Stimulated activated memory B cell treated with anti-CD40 and anti-IgM and Interleukin-4, amounts not matched to agents 10 μg/mL and 1 μg/mL and 100 μg/mL, for 72 hours (primary cell): ENCODE measurements at places on chromosomes 2 and 18.

DNA sequence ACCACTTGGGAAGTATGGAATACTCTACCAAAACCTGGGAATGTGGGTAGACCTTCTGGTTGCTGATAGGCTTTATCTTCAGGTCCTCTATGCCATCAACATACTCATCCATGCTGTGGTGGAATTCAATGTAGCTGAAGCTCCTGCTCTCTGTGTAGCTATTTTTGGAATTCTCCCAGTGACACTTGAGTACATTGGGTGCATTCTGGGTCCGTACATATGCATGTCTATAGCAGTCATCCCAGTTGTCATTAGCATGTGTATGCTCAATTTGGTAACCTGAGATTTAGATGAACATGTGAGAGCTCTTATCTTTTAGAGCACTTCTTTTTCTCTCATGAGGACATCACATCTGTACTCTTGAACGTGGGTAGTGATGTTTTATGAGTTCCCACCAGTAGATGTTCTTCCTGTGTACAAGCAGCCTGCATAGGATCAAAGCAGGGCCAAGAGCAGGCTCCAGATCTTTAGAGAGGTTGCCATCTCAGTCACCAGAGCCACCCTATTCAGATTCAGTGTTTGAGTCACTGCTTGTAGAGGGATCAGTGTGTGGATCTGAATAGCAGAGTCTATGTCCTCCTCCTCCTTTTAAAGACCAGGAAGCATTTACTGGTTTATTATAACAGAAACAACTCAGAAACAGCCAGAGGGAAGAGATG is 65.9 kb downstream of the MGAT5 start:
- no peak for ATAC-seq

- ATAC-seq = no peak
These were observed 18.5 kb upstream of the RBBP8 start for GRCh38 chr18:22914633-22915032.

DNA sequence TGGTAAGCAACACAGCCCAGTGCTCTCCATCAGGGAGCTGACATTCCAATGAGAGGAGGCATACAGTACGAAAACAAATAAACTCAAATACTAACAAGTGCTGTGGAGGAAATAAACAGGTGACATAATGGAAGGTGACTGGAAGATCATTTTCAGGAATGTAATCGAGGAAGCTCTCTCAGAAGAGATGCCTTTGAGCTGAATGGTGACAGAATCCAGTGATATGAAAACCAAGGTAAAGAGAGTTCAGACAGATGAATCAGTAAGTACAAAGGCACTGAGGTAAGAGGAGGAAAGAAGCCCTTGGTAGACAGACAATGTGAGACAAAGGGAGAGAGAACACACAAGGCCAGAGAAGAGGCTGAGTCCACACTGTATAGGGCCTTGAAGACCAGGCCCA is 252.1 kb downstream of the LRATD1 start:
- no peak for ATAC-seq

DNA sequence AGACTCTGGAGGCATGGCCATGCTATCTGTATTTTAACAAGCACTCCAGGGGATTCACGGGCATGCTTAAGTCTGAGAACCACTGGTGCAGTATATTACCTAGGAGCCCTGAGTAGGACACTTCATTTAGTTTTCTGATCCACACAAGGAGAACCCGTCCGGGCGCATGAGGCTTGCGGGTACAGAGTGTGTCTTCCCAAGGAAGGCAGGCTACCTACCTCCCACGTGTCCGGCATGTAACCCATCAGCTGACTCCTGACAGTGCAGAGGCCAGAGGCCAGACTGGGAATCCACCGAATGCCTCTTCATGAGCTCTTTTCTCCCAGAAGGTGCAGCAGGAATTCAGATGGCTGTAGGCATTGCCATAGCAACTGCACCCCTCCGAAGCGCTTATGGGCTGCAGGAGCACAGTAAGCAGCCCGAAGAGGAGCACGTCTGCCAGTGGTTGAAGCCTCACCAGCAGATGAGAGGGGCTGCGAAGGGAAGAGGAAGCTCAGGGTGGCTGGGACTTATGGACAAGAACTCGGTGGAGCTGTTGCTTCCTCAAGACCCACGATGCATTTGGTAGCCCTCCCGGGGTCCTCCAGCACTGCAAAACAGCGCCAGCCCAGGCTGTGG is 33.8 kb upstream of the DNMT3A start:
- no peak for ATAC-seq

DNA sequence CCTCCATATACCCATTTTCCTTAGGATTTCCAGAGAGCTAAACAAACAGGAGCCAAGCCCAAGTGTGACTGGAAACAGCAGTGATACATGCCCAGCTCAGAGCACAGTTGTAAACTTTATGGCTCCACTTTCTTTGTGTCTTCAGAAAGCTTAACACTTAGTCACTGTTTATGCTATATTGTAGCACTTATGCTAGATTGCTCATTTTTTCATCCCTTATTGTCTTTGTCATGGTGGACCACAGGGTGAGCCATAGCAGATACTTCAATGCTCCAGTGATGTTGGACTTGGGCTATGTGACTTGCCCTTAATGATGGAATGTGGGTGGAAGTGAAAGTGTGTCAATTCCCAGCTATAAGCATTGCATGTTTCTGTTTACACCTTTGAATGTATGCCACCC is 401.6 kb downstream of the METTL4 start:
- ATAC-seq = no peak

GRCh38 chr2:46461709-46462171 is 17.6 kb upstream of the TMEM247 start:
- peak; percentile 77 for ATAC-seq

DNA sequence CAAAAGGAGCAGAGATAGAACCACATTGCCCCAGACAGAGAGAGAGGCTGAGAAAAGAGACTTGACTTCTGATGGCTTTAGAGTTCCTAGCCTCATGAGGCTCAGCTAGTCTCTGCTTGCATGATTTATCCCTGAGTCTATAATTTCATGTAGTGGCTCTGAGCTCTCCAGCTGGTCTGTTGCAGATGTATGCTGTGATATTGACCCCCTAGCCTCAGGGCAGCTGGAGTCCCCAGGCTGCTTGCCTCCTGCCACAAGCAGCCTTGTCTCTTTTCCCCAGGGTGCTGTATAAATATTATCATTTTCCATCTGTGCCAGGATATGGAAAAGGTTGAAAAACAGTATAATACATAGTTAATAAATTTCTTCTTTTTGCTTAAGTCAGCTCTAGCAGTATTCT is 467.6 kb upstream of the CWC22 start:
- ATAC-seq = no peak

DNA sequence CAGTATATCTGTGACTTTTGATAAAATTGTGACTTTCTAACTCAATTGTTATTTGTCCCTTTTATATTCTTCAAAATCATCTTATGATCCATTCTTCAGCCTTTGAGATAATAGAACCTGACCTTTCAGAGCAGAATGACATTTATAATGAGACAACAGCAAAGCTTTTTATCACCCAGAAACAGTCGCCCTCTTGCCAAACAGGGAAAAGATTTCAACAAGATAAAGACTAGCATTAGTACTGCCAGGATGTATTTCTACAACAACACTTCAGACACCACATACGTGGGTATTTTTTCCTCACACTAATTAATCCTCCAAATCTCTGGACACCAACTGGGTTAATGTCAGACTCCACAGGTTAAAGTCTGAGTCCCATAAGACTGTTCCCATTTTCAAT is 249.0 kb downstream of the ZNF804A start:
- no peak for ATAC-seq

- peak; percentile 73 for ATAC-seq
These were observed 1.6 kb downstream of the CTIF start for GRCh38 chr18:48540251-48541025.

GRCh38 chr2:167345559-167345958 is 457.3 kb downstream of the XIRP2 start:
- ATAC-seq = no peak
